ENCODE measurements at places on chromosomes 1 and 21. TPM values are rescaled to one million over a fixed set of nuclear protein-coding genes. Genes with fewer than 3 reads are reported as not detected.

The MMP23B gene
- 1.2 TPM for total RNA-seq

The AGPAT3 gene
- total RNA-seq = 41.6 TPM

The KIF1B gene
- 26.2 TPM for total RNA-seq

The ARTN gene
- total RNA-seq = 138 TPM

The MARK1 gene
- 16.2 TPM for total RNA-seq

The FNDC5 gene
- total RNA-seq = not detected

The AVPR1B gene
- not detected for total RNA-seq

The PPFIA4 gene
- total RNA-seq = 0.25 TPM

The DNASE2B gene
- not detected for total RNA-seq

The CYP4Z1 gene
- total RNA-seq = not detected

The HAPLN2 gene
- total RNA-seq = not detected
